ENCODE measurements at places on chromosomes 2 and 18.

- no peak for DNase-seq
Measured at GRCh38 chr2:68989035-68989434, 14.6 kb downstream of the GKN1 start.

GRCh38 chr2:143608758-143609157, 479.5 kb downstream of the ARHGAP15 start:
- DNase-seq = no peak

GRCh38 chr2:86027196-86027921, 78.3 kb downstream of the POLR1A start:
- DNase-seq = no peak

DNA sequence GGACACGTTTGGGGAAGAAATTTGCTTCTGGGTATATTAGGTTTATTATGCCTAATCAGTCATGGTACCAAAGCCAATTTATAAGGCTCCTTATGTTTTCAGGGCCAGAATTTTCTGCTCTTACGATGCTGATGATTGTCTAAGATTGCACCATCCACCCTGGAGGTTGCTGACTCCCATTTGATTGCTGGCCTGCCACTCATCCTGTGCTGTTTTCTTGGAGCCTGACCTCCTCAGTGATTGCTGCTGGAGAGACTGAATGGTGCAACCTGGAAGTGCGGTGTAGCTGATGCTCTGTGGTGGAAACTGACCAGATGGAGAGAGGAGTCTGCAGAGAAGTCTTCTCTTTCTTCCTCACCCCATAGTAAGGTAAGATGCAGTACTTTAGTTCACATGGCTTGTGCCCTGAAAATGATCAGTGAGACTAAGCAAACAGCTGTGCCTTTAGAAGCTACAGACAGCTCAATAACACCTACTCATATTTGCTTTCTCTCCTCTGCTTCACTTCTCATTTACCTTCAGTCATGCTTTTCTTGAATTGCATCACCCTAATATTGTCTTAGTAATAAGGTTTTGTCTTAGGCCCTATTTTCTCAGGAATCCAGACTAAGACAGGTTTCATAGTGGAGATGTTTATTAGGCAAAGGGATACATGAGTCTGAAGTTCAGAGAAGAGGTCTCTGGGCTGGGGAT, 17.4 kb downstream of the ZNF24 start:
- DNase-seq = no peak
